ENCODE measurements at places on chromosomes 1 and 21. TPM values are rescaled to one million over a fixed set of nuclear protein-coding genes. Genes with fewer than 3 reads are reported as not detected.

SLC22A15 gene
- 4.7 TPM for total RNA-seq

CRYBG2 gene
- 0.03 TPM for total RNA-seq

GBP3 gene
- 1.1 TPM for total RNA-seq

TNFRSF14 gene
- 9.9 TPM for total RNA-seq

GJA9 gene
- not detected for total RNA-seq

KAZN gene
- 1.2 TPM for total RNA-seq

TMEM200B gene
- total RNA-seq = 7.6 TPM

PRELP gene
- not detected for total RNA-seq

LDLRAD2 gene
- not detected for total RNA-seq

PLA2G2D gene
- total RNA-seq = not detected

CLEC20A gene
- total RNA-seq = not detected

VWA1 gene
- 4.9 TPM for total RNA-seq

Data from A375 (cell line).